8988T (cell line): ENCODE measurements at places on chromosomes 7 and 10.
A peak's percentile ranks its signal among the peaks of the same experiment; 100 is the strongest.

- DNase-seq, result no peak
Observed at GRCh38 chr7:104843198-104843597, 170.8 kb upstream of the KMT2E start.

DNA sequence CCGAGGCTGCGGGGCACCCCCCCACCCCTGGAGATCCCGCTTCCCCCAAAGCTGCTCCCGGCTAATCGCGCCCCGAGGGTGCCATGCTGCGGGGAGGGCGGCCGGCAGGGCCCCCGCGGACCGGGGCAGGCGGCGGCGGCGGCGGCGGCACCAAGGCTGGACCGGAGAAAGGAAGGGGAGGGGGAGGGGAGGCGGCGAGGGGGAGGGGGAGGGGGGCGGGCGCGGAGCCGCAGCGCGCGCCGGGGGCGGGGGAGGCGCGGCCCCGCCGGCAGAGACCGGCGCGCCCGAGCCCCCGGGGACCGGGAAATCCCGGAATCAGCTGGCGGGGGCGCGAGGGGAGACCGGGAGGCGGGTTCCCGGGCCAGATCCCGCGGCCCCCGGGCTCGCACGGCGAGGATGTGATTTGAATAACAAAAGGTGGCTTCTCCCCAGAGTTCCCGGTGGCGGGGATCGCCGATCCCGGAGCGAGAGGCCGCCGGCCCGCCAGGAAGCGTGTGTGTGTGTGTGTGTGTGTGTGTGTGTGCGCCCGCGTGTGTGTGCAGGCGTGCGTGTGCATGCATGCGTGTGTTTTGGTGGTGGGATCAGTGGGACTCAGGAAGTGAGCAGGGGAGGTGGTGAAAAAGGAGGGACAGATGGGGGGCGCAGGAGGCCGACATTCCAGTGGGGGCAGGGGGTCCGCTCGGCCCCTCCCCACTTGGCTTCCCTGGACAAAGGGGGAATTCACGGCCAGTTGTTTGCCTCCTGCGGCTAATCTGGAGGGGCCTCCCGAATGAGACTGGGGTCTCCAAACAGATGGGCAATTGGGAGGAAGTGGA lies 99.5 kb downstream of the HIP1 start:
- DNase-seq, result peak; percentile 44

DNA sequence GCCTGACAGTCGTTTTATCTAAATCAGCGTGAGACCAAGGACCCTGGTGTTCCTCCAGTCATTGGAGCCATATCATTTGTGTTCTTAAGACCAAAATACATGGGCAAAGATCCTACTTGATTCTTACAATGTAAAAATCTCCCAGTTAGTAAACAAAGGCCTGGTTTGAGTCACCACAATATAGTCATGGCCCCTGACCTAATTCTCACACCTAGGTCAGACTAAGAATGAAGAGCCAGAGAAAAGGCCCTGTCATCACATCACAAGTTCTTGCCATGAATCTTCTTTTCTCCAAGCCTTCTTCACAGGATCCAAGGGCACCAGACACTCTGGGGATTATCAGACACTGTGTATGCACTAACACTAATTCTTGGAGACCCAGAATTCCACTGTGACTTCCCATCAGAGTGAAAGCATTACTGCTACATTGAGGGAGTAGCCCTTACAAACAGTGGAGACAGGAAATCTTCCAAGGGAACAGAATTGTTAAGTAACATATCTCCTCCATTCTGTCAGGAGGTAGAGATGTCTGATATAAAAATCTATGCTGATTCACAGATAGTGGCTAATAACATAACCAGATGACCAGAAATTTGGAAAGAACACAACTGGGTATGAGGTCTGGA lies 7.6 kb upstream of the ERVW-1 start:
- DNase-seq, result no peak

GRCh38 chr10:95767884-95768556 lies 12.1 kb downstream of the ENTPD1 start:
- DNase-seq, result no peak

- DNase-seq, result no peak
Observed at GRCh38 chr7:75024922-75025321, 48.7 kb downstream of the RCC1L start.

DNA sequence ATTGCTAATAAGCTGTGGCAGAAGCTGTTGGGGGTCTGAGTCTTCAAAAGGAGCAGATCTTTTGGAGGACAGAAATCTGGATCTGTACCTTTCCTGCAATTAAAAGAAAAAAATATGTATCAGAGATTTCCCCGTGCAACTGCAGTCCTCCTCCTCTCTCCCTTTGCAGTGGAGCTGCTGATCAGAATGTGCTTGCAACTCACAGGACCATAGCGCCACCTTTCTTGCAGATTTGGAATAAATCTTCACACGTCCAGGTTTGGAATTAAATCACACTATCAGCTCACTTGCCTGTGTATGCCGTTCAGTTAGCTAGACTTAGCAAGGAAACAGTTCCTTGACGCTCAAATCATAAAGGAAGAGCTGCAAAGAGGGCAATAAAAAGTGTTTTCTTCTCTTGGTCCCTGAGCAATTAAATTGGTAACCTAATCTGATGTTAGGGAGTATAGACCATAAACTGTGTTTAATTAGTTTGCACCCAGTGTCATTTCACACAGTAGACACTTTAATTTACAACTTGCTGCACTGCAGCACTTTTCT lies 77.4 kb downstream of the PON1 start:
- peak; percentile 5 for DNase-seq

DNA sequence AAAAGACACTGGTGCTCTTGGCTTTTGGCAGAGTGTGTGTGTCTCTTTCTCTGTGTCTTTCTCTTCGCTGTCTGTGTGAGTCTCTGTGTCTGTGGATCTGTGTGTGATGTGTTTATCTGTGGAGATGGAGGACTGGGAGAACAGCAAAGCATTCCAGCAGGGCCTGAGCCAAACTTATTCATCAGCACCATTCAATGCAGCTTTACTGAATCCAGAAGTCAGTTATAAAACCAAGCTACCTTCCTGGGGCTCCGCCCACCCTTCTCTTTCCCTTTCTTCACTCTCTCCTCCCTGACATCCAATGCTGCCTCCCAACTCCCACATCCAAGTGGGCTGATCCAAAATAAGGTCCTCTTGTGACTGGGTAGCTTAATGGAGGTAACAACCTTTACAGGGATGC lies 3.9 kb downstream of the SGMS1 start:
- no peak for DNase-seq

- DNase-seq, result no peak
Observed at GRCh38 chr7:47336472-47337425, 245.2 kb downstream of the TNS3 start.

DNA sequence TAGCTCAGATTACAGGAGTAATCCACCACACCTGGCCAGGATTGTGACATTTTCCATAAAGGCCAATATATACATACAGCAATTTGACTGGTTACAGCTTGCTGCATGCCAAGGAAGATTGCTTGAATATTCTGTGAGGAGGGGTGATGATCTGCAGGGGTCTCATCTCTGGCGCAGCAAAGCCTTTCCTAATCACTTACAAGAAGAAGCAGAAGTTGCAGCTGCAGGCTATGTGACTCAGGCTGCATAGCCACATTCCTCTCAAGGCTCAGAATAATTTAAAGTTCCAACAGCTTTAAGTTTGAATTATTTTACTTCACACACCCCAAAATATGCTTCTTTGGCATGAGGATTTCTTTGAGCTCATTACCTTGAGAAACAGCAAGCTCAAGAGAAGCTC lies 11.4 kb upstream of the RASGEF1A start:
- DNase-seq, result no peak

DNA sequence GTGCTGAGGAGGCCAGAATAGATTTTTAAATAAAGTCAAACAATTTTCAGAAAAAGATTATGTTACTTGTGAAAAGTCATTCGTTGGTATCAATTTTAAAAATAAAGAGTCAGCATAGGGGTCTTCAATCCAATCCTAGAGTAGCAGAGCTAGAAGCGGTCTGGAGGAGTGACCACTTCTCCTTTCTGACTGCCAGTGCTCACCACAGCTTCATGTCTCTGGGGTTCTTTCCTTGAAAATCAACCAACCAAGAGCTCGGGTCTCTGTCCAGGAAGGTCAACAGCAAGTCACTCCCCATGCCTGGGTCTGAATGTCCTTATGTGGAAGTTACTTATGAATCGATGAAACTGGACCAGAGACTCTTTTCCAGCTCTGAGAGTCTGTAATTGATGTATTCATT lies 14.3 kb downstream of the PTPRN2 start:
- DNase-seq, result no peak

DNA sequence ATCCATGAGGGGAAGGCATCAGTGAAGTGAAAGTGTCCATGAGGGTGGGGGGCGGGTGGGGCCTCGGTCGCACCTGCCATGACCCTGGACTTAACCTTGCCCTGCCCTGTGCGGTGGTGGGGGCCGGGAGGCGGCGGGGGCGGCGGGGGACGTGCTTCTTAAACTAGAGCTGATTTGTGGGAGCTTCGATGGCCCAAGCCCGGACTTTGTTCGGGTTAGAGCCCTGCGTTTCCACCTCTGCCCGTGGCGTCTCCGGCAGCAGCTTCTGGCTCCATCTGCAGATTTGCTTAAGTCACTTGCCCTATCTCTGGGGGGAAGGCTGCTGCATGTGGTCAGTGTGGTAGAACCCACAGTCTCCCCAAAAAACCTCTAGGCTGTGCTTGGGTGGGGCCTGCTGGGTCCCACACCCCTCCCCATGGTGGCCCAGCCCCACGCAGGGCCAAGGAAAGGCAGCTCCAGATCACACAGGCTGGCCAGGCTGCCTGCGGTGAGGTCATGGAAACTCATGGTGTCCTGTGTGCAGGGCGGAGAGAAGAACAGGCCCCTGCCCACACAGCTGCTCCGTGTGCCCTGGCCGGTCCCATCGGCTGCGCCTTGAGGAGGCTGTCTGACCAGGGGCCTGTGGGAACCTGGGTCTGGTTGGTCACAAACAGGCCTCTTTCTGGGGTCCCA lies 93.2 kb downstream of the INPP5A start:
- DNase-seq, result no peak

GRCh38 chr7:117704063-117704462 lies 169.2 kb downstream of the CTTNBP2 start:
- DNase-seq, result no peak

DNA sequence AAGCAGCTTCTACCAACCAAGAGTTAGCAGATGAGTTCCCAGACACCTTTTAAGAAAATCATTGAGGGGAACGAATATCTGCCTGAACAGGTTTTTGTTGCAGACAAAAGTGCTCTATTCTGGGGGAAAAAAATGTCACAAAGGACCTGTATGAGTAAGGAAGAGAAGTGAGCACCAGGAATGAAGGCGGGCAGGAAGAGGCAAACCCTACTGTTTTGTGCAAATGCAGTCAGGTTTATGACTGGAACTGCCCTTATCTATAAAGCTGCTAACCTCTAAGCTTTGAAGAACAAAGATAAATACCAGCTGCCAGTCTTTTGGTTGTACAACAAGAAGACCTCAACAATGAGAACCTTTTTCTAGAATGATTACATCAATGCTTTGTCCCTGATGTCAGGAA lies 292.4 kb upstream of the SP4 start:
- no peak for DNase-seq

DNA sequence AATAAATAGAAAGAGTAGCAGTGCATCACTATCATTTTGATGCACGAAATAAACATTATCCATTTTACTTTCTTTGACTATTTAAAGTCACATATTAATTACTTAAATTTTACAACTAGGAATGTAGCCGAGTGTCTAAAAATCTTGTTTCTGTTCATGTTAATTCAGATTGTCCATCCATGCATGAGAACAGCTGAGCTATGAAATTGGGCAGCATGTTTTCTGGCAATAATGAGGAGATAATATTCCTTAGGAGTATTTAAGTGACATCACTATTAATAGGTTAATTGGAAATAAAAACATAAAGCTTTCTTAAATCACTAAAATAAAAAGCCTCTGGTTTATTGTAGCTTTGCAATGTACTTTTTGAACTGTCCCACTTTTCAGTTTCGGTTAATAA lies 293.8 kb downstream of the PHTF2 start:
- no peak for DNase-seq

GRCh38 chr7:51275532-51275931 lies 41.1 kb downstream of the COBL start:
- no peak for DNase-seq

DNA sequence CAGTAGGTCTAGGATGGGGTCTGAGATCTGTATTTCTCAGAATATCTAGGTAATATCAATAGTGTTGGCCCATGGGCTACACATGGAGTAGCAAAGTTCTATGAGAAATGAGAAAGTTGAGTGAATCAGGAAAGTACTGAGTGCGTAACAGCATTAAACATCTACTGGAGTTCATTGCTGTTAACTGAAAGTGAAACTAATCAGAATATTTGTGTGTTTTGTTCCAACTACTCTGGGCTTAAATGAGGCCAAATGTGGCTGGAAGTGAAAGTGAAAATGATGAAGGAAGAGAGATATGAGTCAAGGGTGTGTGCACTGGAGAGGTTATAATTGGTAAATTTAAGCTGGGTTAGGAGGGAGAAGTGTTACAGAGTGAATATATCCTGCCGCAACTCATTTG lies 46.5 kb downstream of the TMEM106B start:
- DNase-seq, result no peak

GRCh38 chr7:116950889-116951351 lies 2.4 kb upstream of the ST7 start:
- no peak for DNase-seq

- no peak for DNase-seq
Observed at GRCh38 chr10:78928330-78928729, 140.4 kb upstream of the ZMIZ1 start.

DNA sequence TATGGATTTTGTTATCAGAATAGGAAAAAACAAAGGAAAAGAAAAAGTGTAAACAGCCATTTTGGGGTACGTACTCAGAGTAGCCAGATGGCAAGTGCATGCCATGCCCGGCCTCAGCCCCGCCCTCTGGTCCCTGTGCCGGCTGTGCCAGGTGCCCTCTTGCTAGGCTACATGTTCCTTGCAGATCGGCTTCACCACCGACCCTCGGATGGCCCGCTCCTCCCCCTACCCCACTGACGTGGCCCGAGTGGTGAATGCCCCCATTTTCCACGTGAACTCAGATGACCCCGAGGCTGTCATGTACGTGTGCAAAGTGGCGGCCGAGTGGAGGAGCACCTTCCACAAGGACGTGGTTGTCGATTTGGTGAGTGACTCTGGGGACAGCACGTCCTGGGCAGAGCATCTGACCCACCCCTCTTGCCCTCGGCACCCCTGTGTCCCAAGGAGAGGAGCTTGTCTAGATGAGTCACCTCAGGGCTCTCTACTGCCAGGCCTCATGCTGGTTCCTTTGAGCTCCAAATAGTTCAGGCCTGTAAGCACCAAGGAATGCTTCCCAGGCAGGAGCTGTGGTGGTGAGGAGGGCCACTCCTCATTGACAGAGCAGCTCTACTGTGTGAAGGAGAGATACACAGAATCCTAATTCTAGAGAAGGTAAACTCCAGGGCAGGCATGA lies 54.9 kb upstream of the ZMIZ2 start:
- peak; percentile 38 for DNase-seq

GRCh38 chr7:128407751-128408708 lies 1.8 kb downstream of the IMPDH1 start:
- DNase-seq, result no peak

GRCh38 chr7:67309764-67310549 lies 313.3 kb downstream of the TYW1 start:
- no peak for DNase-seq

DNA sequence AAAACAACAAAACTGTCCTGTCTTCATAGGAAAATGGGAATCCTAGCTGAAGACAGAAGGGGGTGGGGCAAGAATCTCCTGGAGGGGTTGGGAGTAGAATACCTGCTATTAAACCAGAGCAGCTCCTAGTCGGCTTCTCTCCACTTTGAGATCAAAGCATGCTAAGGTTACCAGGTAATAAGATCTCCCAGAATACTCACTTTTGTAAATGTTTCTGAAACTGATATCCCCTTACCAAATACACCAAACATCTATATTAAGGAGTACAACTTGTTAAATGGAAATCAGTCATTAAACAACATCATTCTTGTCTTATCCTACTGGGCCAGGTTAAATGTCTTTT lies 29.5 kb upstream of the DAGLB start:
- DNase-seq, result no peak
